ENCODE measurements at places on chromosomes 7 and 10. TPM values are rescaled to one million over a fixed set of nuclear protein-coding genes. Genes with fewer than 3 reads are reported as not detected.

The PVRIG gene
- polyA plus RNA-seq, result 94.5 TPM

The HMX3 gene
- polyA plus RNA-seq, result not detected

The MYO1G gene
- polyA plus RNA-seq, result 167 TPM

The TUBB8 gene
- polyA plus RNA-seq, result 0.59 TPM

The TLL2 gene
- 0.41 TPM for polyA plus RNA-seq

The WNT8B gene
- not detected for polyA plus RNA-seq

The PNLIPRP1 gene
- polyA plus RNA-seq, result not detected

The CALHM3 gene
- polyA plus RNA-seq, result not detected

The CPN1 gene
- not detected for polyA plus RNA-seq

The LANCL2 gene
- polyA plus RNA-seq, result 6.7 TPM

The DIP2C gene
- 1.4 TPM for polyA plus RNA-seq

The PAPOLB gene
- not detected for polyA plus RNA-seq

The ELFN1 gene
- 0.54 TPM for polyA plus RNA-seq

The ADCYAP1R1 gene
- not detected for polyA plus RNA-seq

The ADAMTS14 gene
- polyA plus RNA-seq, result not detected

The TDRD1 gene
- not detected for polyA plus RNA-seq

The UCN3 gene
- polyA plus RNA-seq, result not detected

The RELN gene
- not detected for polyA plus RNA-seq

The KCNH2 gene
- 2.5 TPM for polyA plus RNA-seq

The SLC25A40 gene
- polyA plus RNA-seq, result 15.7 TPM

The LRRD1 gene
- polyA plus RNA-seq, result not detected

The ACHE gene
- polyA plus RNA-seq, result not detected

The CDH23 gene
- polyA plus RNA-seq, result not detected

The TAS2R5 gene
- polyA plus RNA-seq, result 0.33 TPM

The GRID1 gene
- not detected for polyA plus RNA-seq

The CPA2 gene
- polyA plus RNA-seq, result not detected

The ZNF425 gene
- polyA plus RNA-seq, result 0.95 TPM

The GNAI1 gene
- 0.10 TPM for polyA plus RNA-seq

The SPAM1 gene
- polyA plus RNA-seq, result not detected

The MYL10 gene
- polyA plus RNA-seq, result not detected

The RNF148 gene
- not detected for polyA plus RNA-seq

The C10orf120 gene
- polyA plus RNA-seq, result not detected

The WIPF3 gene
- polyA plus RNA-seq, result not detected

The CCL24 gene
- polyA plus RNA-seq, result not detected

The APBB1IP gene
- 66.4 TPM for polyA plus RNA-seq

The AOC1 gene
- polyA plus RNA-seq, result 0.11 TPM

The MKRN1 gene
- 124 TPM for polyA plus RNA-seq

The ZNF488 gene
- not detected for polyA plus RNA-seq

The SHLD2 gene
- 15.9 TPM for polyA plus RNA-seq

The ARMH3 gene
- polyA plus RNA-seq, result 39.3 TPM

The CYP26C1 gene
- polyA plus RNA-seq, result not detected

The MAT1A gene
- polyA plus RNA-seq, result not detected

The TRIM74 gene
- polyA plus RNA-seq, result 0.66 TPM

The SH2D4B gene
- not detected for polyA plus RNA-seq

The ATG9B gene
- polyA plus RNA-seq, result 11.2 TPM

The ACTL6B gene
- polyA plus RNA-seq, result not detected

The MRLN gene
- not detected for polyA plus RNA-seq

Measured in IgD-negative memory B cell (primary cell).